ENCODE measurements at places on chromosomes 3 and 15.

DNA sequence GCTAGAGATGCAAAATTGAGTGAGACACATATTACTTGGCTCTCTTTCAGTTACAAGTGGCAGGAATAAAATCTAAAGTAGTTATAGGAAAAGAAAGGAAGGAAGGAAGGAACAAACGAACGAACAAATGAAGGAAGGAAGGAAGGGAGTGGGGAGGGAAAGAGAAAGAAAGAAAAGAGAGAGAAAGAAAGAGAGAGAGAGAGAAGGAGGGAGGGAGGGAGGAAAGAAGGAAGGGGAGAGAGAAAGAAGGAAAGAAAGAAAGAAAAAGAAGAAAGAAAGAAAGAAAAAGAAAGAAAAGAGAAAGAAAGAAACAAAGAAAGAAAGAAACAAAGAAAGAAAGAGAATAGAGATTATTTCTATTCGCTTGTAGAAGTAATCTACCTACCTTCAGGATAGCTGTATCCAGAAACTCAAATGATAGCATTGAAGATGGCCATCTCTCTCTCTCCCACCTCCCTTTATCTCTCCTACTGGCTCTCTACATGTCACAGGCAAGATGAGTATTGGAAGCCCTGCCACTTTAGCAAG lies 229.7 kb upstream of the TLE3 start:
- DNase-seq, result no peak

- no peak for DNase-seq
These were observed 57.9 kb downstream of the TPRA1 start for GRCh38 chr3:127532561-127533203.

DNA sequence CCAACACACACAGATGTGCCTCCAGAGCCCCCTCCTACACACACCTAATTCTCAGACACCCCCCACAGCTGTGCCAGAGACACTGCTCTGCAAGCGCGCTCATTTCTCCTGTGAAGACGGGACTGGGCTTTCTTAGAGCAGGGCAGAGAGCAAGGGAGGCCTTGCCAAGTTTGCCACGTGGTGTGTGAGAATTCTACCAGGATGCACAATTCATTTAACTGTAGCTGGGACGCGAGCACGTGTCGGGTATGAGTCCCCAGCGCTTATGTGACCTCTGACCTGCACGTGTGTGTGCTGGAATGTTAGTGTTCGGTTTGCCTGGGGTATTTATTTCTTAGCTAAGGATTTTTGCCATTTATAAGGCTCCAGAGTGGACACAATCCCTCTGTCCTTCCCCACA lies 37.0 kb downstream of the FEM1B start:
- no peak for DNase-seq

DNA sequence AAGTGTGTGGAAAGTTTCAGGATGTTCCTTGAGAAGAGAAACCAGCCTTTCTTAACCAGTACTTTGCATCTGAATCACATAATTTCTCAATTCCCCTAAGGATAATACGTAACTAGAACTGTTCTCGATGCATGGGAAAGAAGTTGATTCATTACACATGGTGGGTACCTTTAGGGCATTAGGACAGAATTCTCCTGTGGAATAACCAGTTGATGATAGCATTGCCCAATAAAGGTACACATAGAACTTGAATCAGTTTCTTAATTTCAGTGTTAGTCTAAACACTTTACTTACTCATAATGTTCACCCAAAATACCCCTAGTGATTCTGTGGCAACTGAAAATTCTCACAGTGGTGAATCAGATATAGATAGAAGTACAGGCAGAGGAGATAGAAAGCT lies 1030.9 kb downstream of the ROBO1 start:
- DNase-seq, result no peak

DNA sequence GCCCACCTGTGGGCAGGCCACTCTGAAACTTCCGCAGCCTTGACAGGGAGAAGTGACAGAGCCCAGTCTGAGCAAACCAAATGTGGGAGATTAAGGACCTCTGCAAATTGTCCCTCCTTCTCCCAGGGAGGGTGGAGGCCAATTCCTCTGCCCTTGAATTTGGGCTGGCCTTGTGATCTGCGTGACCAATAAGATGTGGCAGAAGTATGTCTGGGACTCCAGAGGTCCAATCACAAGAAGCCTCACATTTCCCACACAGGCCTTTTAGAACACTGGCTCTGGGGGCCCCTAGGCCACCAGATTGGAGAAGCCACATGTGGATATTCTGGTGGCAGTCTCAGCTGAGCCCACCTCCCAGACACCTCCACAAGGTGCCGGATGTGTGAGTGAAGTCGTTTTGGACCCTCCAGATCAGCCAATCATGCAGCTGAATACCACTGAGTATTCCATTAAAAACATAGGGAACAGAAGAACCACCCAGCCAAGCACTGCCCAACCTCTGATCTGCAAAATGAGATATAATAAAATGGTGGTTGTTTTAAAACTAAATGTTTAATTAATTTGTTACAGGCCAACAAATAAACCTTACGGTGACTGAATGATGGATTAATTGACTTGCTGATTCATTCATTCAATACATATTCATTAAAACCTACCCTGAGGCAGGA lies 150.3 kb downstream of the NUP210 start:
- no peak for DNase-seq

DNA sequence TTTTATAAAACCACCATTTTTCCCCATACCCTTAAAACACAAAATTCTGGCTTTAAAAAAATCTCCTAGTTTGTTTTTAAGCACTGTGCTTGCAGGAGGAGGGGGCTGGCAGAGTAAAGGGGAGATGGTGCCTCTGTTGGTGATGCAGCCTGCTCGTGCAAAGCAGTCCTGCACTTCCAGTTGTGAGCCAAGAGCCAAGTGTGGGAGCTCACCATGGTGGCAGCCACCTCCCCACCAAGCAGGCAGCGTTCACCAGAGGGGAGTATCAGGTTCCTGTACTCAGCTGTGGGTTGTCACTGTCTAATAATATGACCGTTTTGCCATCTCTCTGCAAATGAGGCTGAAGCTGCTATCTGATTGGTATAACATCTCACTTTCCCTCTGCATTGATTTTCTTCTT lies 164.8 kb downstream of the SYNPR start:
- no peak for DNase-seq

Data from stimulated activated CD8-positive, alpha-beta memory T cell treated with anti-CD3 and anti-CD28 coated beads, Interleukin-12 subunit alpha, Interleukin-12 subunit beta, amount 100 ng/mL, for 1 hour (primary cell).